Cardiac muscle cell (in vitro differentiated cells and primary cell): ENCODE measurements at places on chromosomes 5 and 9. TPM values are rescaled to one million over a fixed set of nuclear protein-coding genes. Genes with fewer than 3 reads are reported as not detected.

PFN3 gene
- not detected in 2 replicates for polyA plus RNA-seq

SOHLH1 gene
- not detected in 2 replicates for polyA plus RNA-seq

MRPS2 gene
- 79.9 and 103 TPM in 2 replicates for polyA plus RNA-seq

BARX1 gene
- polyA plus RNA-seq: 0.17 and 0.30 TPM in 2 replicates

F12 gene
- 5.0 and 13.6 TPM in 2 replicates for polyA plus RNA-seq

NAIP gene
- polyA plus RNA-seq: 5.2 and 5.6 TPM in 2 replicates

HDHD3 gene
- polyA plus RNA-seq: 28.4 and 32.1 TPM in 2 replicates

FOCAD gene
- polyA plus RNA-seq: 32.9 and 47.0 TPM in 2 replicates

SAP30L gene
- polyA plus RNA-seq: 37.2 and 37.5 TPM in 2 replicates

OR13C5 gene
- 0.93 TPM in 1 of 2 replicates, not detected in the other for polyA plus RNA-seq

PCDHA11 gene
- polyA plus RNA-seq: 6.1 and 7.5 TPM in 2 replicates

FAM221B gene
- 0.57 and 0.66 TPM in 2 replicates for polyA plus RNA-seq

MEGF10 gene
- polyA plus RNA-seq: 1.7 and 6.5 TPM in 2 replicates

TRIP13 gene
- polyA plus RNA-seq: 12.4 and 19.2 TPM in 2 replicates

PCDHGB6 gene
- 26.1 and 44.1 TPM in 2 replicates for polyA plus RNA-seq

SLC31A1 gene
- polyA plus RNA-seq: 27.8 and 32.6 TPM in 2 replicates
